ENCODE measurements at places on chromosomes 1 and 21. TPM values are rescaled to one million over a fixed set of nuclear protein-coding genes. Genes with fewer than 3 reads are reported as not detected.
A peak's percentile ranks its signal among the peaks of the same experiment; 100 is the strongest.

- no peak for DNase-seq
These were observed 89.1 kb upstream of the SLC25A33 start for GRCh38 chr1:9449976-9450696.

DNA sequence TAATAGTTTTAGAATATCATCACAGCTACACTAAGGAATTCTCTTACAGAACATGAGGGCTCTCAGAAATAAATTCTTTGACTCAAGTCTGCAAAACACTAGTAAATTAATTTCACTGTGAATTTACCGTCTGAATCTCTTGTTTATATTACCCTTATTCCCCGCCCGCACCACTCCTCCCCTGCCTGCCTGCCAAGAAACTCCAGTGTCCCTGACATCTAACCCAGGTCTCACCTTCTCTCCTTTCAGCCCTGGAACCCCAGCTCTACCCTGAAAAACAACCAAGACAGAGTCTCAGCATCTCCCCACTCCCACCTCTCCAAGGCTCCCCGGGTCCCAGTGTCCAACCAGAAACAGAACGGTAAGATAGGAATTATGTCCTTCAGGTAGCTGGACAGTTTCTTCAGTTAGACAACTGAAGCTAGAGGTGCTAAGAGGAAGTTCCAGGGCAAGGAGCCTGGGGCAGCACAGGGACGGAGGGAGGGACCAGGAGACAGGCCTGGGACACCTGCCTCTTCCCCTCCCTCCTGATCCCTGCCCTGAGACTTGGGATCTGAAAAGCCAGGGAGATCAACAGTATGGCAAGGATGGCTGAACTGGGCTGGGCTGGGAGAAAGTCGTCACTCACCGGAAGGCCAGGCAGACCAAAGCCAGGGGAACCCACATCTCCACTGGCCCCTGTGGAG is 15.4 kb downstream of the COL16A1 start:
- DNase-seq, result no peak

GRCh38 chr21:15625363-15625762 is 104.4 kb upstream of the USP25 start:
- DNase-seq, result no peak

DNA sequence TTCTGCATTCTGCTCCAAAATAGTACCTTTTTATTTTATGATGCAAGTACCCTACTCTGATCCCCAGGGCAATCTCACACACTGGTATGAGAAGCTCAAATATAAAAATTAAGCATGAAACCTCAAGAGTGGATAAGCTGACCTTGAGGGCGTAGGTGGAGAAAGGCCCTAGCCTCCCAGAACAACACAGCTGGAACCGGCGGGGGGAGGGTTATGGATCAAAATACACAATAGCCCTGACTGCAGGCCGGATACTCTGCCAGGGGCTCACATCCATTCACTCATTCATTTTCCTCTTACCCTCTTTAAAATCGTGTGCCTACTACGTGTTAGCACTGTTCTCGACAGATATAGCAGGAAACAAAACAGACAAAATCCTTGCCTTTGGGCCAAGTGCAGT is 32.8 kb upstream of the ECE1 start:
- DNase-seq, result no peak

- no peak for DNase-seq
These were observed 59.7 kb downstream of the TNR start for GRCh38 chr1:175683491-175684298.

DNA sequence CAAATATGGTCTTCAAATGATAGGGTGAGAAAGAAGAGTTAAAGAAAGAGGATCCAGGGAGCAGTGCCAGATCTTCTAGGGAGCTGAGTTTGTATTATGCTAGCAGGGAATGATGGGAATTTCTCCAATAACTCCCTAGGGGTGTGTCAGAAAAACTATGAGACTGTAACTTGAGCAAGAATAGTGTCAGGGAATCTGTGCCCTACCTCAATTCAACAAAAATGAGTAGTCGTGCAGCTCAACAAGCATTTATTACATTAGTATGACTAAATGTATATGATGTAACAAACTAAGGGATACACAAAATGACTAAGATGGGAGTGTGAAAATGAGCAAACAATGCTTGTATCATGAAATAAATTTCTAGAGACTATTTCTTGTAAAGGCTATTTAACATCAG is 24.2 kb downstream of the SPAG17 start:
- DNase-seq, result no peak

GRCh38 chr1:150968491-150968890 is 6.1 kb downstream of the CERS2 start:
- no peak for DNase-seq

GRCh38 chr21:44892536-44893277 is 19.2 kb upstream of the PTTG1IP start:
- DNase-seq, result peak; percentile 26

GRCh38 chr1:56561227-56562019 is 17.9 kb downstream of the PLPP3 start:
- DNase-seq, result no peak

DNA sequence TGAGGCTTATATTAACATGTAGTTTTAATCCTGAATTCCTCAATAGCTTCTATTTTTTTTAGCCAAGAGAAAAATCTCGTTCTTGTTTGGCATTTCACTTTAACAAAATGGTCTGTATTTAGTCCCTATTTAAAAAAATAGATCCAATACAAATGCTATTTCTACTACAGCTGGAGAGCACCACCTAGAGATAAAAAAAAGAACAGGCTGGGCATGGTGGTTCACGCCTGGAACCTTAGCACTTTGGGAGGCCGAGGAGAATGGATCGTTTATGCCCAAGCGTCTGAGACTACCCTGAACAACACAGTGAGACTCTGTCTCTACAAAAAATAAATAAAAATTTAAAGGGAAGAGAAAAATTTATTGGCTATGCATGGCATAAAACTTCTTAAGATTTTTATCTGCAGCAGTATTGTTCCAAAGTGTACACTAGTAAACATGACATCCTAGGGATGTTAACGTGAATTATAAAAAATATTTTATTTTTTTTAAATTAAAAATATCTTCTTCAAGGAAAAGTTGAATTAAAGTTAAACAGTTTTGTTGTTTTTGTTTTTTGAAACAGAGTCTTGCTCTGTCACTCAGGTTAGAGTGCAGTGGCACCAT is 4.4 kb downstream of the ST7L start:
- DNase-seq, result no peak

DNA sequence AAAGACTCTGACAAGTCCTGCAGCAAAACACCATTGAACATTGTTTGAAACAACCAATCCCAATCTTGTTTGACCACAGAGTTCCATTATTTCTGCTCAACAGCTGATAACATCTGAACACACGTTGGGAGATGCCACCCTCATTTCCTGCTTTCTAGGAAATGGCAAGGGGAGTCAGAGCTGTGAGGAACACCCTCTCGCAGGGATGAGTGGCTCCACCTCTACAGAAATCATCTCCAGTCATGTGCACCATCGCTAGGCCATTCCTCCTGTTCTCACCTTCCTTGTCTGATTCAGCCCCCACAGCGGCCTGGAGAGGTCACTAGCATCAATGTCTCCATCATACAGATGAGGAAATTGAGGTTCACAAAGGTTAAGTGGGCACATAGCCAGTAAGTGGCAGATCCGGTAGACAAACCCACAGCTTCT is 22.4 kb upstream of the RUNX3 start:
- DNase-seq, result no peak

DNA sequence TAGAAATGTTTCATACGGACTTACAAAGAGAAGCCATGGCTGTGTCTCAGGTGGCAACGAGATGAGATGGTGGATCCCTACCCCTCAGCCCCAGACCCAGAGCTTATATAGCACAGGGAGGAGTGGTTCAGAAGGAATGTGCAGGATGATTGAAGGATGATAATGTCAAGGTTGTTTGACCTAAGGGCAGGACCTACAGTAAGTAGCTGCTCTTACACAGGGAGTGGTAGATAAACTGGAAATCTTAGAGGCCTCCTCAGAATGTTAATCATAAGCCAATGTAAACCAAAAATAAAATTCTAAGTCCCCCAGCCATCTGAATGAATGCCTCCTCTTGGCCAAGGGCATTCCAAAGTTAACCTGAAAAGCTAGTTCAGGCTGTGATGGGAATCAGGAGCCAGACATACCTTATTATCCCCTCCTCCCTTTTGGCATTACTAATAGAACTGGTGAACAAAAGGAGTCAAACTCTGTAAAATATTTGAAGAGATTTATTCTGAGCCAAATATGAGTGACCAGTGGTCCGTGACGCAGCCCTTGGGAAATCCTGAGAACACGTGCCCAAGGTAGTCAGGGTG is 45.8 kb upstream of the PDE9A start:
- DNase-seq, result no peak

GRCh38 chr1:159826441-159827101 is at the start of gene SLAMF8:
TSS of gene SLAMF8 (plus strand) at chr1:159826873. CDS start at chr1:159826899, 26 bp downstream.
- no peak for DNase-seq

DNA sequence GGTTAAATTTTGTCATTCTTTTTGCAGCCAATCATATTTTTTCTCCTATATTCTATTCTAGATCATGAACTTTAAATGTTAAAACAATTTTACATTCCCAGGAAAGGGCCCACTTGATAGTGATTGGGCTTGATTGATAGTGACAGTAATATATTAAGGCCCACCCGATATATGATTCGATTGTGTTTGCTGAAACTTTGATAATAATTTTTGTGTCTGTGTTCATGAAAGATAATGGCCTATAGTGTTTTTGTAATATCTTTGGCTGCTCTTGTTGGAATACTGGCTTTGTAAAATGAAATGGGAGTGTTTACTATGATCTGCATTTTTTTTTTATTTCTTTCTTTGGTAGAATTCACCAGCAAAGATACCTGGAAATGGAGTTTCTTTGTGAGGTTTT is 100.3 kb downstream of the SCCPDH start:
- DNase-seq, result no peak

DNA sequence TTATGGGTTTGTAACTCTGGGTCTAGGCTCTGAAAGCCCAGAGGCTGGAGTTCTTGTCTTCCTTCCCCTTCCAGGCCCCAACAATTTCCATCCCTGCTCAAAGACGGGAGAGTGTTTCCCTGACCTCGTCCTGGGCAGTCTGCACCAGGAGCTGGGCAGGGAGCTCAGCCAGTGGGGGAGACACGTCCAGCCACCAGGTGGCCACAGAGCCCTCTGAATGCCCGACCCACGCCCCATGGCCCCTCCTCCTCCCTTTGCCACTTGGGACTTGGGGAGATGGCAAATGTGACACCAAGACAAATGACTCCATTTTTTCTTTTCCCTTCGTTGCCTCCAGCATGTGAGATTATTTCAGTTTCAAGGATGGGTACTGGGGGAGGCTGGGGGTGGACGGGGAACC is 159.9 kb upstream of the AJAP1 start:
- no peak for DNase-seq

Gene PTPN7
- total RNA-seq, result 0.76 TPM

Gene OR2T35
- not detected for total RNA-seq

Gene KIF1B
- 28.1 TPM for total RNA-seq

Gene KLHL12
- total RNA-seq, result 33.8 TPM

Gene ARHGEF2
- total RNA-seq, result 90.1 TPM

Gene NRDC
- total RNA-seq, result 182 TPM

Gene IFI44L
- total RNA-seq, result 0.10 TPM

Gene LCE1F
- total RNA-seq, result not detected

Gene OR2G6
- not detected for total RNA-seq

Gene DNALI1
- 0.64 TPM for total RNA-seq

Gene RHEX
- total RNA-seq, result not detected

Gene RUSC1
- total RNA-seq, result 69.2 TPM
